MCF 10A (cell line): ENCODE measurements at places on chromosomes 3 and 15.
A peak's percentile ranks its signal among the peaks of the same experiment; 100 is the strongest.

DNA sequence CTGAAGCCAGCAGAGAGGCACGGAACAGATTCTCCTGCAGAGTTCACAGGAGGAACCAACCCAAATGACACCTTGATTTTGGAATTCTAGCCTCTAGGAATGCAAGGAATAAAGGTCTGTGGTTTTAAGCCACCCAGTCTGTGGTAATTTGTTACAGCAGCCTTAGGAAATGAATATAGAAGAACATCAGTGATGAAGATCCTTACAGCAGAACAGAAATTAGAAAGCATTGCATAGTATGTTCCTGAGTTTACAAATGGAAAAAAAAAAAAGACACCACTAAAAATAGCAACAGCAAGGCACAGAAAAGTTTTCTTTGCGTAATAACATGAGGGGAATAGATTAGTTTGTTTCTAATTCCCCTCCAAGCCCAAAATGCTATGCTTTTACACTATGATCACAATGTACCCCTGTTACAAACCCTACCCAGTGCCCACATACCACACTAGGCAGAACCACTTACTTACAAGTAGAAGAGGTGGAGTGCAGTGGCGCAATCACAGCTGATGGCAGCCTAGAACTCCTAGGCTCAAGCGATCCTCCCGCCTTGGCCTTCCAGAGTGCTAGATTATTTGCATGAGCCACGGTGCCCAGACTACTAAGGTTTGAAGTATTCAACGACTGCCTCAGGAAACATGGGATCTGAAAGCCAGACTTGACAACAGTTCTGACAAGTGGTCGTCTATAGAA, 84.3 kb downstream of the SHQ1 start:
- DNase-seq = no peak

DNA sequence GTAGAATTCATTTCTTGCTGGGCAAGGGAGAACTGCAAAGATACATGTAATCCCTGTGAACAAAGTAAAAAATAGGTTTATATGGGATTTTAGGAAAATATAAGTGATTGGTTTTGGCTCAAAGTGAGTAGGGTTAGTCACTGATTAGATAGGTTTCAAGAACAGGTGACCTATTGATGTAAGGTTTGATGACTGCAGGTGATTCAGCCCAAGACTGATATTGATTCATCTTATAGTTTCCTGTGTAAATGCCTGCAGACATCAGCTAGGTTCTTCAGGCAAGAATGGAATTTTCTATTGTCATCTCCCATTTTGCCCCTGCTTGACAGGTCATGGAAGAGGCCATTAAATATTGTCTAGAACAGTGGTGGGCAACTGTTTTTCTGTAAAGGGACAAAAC, 23.9 kb upstream of the ARID3B start:
- DNase-seq = no peak

- peak; percentile 94 for DNase-seq
Measured at GRCh38 chr3:49903451-49904424, at the start of gene MST1R. Gene MST1R, minus strand, starts transcription at chr3:49903873. Its CDS starts 264 bp downstream, at chr3:49903609.

DNA sequence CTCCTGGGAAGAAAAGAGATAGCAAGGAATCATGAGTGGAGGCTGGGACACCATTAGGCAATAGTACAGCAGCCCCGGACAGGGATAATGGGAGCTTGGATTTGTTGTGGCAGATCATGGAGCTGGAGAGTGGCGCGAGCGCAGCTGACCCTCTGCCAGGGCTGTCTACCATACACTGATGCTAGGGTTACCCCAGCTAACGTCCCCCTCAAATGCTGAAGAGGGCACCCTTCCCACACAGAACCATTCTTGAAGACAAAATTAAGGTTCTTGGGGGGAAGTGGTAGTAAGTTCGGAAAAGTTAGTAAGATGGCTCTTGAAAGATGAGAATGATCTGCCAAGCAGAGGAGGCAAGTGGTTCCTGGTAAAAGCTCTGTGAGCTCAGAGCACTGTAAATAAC, 61.1 kb downstream of the ST3GAL6 start:
- DNase-seq = no peak

- DNase-seq = no peak
Measured at GRCh38 chr3:110405830-110406585, 665.6 kb upstream of the NECTIN3 start.

GRCh38 chr15:57609805-57610529, 18.3 kb downstream of the MYZAP start:
- peak; percentile 79 for DNase-seq

DNA sequence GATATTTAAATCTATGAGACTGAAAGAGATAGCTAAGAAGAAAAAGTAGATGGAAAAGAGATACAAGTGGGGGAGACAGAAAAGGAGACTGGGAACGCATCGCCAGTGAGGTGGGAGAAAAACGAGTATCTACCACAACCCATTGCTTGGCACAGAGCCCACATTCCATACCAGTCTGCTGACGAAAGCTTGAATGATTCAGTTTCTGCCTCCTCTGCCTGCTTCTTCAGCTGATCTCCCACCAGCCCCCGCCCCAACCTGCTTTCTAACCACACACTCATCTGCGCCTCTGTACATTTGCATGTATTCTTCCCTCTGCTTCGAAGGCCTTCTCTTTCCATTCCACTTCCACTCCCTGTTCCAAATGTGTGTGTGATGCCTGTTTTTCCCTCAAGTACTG, 188.1 kb downstream of the USP13 start:
- DNase-seq = peak; percentile 82

DNA sequence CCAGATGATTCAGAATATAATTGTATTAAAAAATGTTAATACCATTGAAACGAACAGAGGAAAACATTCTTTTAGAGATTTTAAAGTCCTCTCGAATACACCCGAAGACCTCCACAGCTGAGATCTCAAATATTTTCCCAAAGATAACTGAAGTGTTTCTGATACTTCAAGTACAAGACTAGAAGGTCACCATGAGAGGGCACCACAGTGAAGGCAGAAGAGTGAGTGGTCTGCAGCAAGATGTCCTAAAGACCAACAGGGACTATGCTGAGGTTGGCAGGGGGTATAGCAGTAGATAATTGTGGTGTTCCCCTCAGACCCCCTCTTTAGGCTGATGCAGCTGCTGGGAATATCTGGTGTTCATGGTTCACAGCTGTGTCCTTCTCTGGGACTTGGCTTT, 156.5 kb downstream of the PDCD6IP start:
- peak; percentile 24 for DNase-seq

DNA sequence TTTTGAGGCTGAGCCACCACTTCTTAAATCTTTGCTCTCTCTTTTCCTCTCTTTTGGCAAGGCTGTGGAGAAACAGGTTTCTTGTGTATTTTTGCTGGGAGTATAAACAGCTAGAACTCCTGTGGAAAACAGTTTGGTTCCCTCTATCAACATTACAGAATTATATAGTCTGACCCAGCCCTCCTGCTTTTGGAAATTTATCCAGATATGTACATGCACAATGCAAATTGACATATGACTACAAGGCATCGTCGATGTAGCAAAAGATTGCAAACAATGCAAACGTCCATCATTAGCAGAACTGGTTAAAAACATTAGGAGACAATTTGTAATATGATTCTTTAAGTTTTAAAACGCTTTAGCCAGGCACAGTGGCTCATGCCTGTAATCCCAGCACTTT, 12.5 kb upstream of the MYO1E start:
- no peak for DNase-seq

DNA sequence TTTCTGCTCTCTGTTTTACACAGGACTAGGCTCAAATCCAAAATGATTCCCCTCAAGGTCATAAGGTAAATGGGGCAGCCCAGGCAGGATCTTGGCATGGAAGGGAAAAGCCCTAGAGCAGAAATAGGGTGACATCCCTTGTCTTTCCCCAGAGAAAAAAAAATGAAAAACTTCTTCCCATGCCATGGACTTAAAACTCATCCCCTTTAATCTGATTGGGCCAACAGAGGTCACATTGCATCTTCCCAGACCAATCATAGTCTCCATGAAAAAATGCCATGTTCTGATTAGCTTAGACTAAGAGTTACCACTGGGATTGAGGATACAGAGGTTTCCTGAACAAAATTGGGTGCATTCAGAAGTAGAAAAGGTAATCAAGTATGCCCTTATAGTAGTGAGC, 241.3 kb upstream of the LRTM1 start:
- peak; percentile 72 for DNase-seq

DNA sequence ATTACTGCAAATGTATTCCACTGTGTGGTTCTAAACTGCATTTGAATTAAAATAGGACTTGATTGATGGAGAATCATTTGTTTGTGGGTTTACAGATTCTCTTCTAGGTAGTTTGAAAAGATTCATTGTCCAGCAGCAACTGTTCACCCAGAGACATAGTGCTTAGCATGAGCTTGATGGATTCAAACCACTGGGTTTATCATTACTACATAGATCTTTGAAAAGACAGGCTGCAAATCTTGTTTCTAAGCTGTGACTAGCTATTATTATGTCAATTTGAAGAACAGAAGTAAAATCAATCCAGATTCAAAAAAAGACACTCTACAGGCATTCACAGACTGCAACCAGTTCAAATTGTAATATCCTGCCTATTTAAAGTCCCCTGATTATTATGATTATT, 49.8 kb downstream of the MBNL1 start:
- no peak for DNase-seq

- DNase-seq = no peak
Measured at GRCh38 chr3:48413086-48413485, 16.8 kb downstream of the PLXNB1 start.

GRCh38 chr3:73094129-73094528, 32.7 kb downstream of the EBLN2 start:
- peak; percentile 65 for DNase-seq

DNA sequence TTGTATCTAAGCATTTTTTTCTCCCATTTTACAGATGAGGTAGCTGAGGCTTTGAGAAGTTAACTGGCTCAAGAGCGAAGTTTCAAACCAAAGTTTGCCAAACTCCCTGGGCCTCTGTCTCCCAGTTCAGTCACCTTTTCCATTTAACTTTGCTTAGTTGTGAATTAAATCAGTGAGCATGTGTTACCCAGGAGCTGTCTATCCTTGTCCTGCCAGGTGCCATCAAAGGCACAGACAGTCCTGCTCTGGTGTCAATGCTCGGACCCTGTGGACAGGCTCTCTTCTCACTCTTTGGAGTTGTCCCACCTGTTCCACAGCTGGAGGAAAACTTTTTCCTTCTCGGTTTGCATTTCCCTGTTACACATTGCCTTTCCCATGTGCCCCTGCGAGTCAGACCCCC, 8.6 kb downstream of the EPHB1 start:
- DNase-seq = no peak

DNA sequence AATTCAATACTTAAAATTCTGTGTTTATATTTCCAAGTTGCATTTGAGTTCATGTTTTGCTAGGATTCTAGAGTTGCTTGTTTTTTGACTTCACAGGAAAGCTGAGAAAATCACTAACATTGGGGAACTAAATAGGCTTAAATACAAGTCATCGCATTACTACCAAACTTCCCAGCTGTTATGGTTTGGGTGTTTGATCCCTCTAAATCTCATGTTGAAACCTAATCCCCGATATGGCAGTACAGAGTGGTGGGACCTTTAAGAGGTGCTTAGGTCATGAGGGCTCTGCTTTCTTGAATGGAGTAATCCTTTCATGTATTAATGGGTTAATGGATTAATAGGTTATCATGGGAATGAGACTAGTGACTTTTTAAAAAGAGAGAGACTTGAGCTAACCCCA, 77.2 kb upstream of the ARPP21 start:
- no peak for DNase-seq

DNA sequence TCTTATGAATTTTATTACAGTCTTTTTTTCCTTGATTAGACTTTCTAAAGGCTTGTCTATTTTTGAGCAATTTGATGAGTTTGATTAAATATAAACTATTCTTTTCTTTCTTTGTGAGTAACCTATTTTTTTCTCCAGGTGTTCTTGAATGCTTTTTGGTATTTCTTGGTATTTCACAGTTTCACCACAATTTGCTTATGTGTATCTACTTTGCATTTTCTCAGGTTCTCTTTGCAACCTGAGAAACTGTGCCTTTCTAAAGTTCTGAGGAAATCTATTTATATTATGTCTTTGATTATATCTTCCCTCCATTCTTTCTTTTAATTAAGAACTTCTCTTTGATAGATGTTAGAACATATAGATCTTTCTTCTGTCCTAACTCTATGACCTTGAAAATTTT, 117.1 kb upstream of the MLF1 start:
- no peak for DNase-seq

DNA sequence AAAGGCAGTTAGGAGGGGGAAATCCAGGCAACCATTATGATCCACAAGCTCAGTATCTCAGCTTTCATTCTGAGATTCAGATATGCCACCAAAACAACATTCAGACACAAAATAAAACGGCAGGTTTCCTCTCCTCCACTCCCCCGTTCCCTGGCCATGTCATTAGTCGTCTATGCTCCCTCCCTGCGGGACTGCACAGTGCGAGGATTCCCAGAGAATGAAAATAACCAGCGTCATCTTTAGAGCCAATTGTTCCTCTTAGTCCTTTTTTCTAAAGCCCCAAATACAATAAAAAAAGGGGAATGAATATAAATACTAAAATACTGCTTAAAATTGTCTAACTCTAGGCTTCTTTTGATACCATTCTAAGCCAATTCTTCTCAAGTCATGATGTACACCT, 7.8 kb upstream of the SLCO3A1 start:
- no peak for DNase-seq

DNA sequence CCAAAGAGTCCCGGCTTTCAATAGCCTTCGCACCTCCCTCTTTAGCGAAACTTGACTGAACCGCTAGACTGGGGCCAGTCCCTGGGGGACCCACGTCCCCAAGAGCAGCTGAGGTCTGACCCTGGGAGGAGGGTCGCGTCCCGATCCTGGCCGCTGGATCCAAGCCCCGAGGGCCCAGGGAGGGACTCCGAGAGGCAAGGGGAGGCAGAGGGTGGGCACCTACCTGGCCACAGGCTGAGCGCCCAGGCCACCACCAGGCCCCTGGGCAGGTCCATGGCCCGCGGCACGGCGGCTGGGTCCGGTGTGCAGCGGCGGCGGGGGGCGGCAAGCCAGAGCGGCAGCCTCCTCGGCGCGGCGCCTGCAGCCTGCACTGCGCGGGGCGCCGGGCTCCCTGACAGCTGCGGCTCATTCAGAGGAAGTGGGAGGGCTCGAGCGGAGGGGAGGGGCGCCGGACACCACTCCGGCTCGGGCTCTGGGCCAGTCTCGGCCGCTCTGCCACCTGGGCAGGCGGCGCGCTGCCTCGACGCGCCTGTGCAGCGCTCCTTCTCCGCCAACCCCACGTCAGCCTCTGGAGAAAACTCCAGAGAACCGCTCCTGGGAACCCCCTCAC, at the start of gene ITGA11:
ITGA11 (minus strand) TSS at position 372 of the 610 bp plus-strand sequence; CDS start at position 275, 97 bp downstream.
- peak; percentile 70 for DNase-seq

DNA sequence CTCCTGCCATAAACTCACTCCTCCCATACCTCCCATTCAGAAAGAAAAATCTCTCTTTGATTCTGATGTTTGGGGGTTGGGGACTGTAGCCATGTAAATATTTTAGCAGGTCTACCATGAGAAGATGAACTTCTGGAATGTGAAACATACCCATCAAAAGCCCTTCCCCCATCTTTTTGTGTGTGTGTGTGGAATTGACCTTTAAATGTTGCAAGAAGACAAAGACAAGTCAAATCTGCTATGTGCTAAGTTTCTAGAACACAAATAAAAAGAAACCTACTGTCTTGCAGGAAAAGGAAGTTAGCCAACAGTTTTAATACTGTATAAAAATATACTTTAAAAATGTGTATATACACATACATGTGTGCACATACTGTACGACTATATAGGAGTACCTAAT, 29.7 kb upstream of the USP50 start:
- no peak for DNase-seq

GRCh38 chr3:119301662-119302061, 7.5 kb downstream of the ARHGAP31 start:
- no peak for DNase-seq

GRCh38 chr3:79986338-79986737, 218.5 kb upstream of the ROBO1 start:
- DNase-seq = no peak

GRCh38 chr3:195102609-195103467, 168.1 kb downstream of the XXYLT1 start:
- peak; percentile 93 for DNase-seq
